Neural crest cell (in vitro differentiated cells): ENCODE measurements at places on chromosomes 7 and 10. TPM values are rescaled to one million over a fixed set of nuclear protein-coding genes. Genes with fewer than 3 reads are reported as not detected.

Gene MOGAT3
- not detected in 2 replicates for total RNA-seq

- H3K4me3 ChIP-seq = no peak overlapping the region
- H3K36me3 ChIP-seq = peaks cover 26% of the 10 kb centered on the region
- peaks cover 13% of the 10 kb centered on the region for H3K4me1 ChIP-seq
- H3K27ac ChIP-seq = no peak overlapping the region
Measured at GRCh38 chr7:96285579-96285978, 36.3 kb downstream of the SLC25A13 start.

GRCh38 chr7:86928308-86928707 is 131.1 kb downstream of the ELAPOR2 start:
- peaks cover 6% of the 10 kb centered on the region for H3K36me3 ChIP-seq
- no peaks in the 10 kb centered on the region for H3K4me1 ChIP-seq
- no peak for DNase-seq
- no peak overlapping the region for H3K27ac ChIP-seq
- no peaks in the 10 kb centered on the region for H3K27me3 ChIP-seq
- H3K4me3 ChIP-seq = no peak overlapping the region

DNA sequence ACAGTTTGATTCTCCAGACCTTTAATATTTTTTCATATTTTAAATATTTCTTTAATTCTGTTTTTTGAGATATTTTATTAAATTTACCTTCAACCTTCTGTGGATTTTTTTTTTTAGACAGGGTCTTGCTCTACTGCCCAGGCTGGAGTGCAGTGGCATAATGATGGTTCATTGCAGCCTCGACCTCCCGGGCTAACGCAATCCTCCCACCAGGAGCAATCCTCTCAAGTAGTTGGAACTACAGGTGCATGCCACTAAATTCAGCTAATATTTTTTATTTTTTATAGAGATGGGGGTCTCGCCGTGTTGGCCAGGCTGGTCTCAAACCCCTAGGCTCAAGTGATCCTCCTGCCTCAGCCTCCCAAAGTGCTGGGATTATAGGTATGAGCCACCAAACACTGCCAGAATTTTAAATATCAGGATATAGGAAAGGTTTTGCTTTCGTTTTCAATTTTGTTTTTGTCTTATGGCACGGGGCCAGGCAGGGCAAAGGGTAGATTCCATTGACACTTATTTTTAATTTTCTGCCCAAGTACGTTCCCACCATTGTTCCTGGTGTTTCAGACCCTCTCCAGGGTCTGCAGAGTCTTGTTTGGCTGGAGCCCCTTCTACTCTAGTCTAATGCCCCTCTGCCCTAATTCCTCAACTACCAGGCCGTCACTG is 1.2 kb downstream of the TACC2 start:
- no peak overlapping the region for H3K27ac ChIP-seq
- no peaks in the 10 kb centered on the region for H3K36me3 ChIP-seq
- H3K27me3 ChIP-seq = no peaks in the 10 kb centered on the region
- H3K4me1 ChIP-seq = no peaks in the 10 kb centered on the region
- no peak overlapping the region for H3K4me3 ChIP-seq
- no peak for DNase-seq
